Ureter (tissue), 1 donor: ENCODE measurements at places on chromosomes 11 and 22. TPM values are rescaled to one million over a fixed set of nuclear protein-coding genes. Genes with fewer than 3 reads are reported as not detected.

GRCh38 chr22:36757668-36758211 lies 18.2 kb downstream of the IFT27 start:
- peak; percentile 79 for DNase-seq

GRCh38 chr11:30147293-30147692 lies 83.5 kb upstream of the FSHB start:
- no peak for DNase-seq

The MS4A18 gene
- total RNA-seq: not detected

DNA sequence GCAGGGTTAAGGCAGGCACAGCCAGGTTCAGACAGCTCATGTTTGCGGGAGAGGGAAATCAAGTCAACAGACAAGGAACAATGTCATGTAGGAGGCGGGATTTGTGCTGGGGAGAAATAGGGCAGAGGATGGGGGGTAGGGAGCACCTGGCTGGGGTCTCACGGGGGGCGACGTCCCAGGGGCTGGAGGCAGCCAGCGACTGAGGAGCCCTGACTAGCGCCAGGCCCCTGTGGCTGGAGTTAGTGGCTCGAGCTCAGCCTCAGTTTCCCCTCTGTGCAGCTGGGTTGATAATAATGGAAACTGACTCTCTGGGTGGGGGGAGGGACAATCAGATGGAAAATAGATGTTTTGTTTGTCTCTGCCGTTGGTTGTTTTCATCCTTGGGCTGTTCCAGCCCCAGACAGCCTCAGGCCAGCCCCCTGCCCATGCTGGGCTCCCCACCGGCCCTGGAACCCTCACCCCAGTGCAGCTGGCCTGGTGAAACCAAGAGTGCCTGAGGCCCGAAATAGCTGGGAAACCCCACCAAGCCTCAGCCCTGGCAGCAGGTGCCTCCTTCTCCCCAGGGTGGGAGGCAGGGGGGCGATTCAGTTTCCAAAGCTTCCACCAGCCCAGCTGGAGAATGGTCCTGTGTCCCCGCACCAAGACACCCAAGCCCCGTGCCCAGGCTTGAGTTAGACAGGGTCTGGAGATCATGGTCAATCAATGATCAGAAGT lies 44.1 kb downstream of the IGLL5 start:
- no peak for DNase-seq

The GLYAT gene
- not detected for total RNA-seq

The ALX4 gene
- not detected for total RNA-seq

DNA sequence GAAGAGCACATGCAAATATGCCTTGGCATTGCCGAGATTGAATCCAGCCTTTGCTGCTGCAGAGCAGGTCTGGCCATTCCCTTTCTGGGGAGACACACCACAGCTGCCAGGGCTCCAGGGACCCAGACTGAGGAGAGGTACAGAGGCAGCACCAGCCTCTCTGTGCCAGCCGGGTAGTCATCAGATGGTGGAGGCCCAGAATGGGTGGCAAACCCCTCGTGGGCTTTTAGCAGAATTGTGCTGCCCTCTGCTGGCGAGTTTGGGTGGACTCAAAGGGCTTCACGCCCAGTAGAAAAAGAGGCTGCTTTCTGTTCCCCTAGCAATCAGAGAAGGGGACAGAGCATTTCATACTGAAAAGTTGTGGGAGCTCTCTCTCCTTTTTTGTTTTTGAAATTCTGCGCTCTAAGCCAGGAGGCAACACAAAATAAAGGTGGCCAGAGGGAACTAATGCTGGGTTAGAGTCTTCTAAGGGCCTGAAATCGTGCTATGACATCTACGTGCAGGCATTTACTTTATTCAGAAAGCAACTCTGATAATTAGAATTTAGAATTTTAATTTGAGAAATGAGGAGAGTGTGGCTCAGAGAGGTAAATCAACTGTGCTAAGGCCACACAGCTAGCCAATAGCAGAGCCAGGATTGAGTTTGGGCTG lies 158.8 kb upstream of the NAV2 start:
- peak; percentile 85 for DNase-seq

The UCP2 gene
- 269 TPM for total RNA-seq

- DNase-seq: no peak
Observed at GRCh38 chr11:35376613-35377012, 42.7 kb downstream of the SLC1A2 start.

The ATG13 gene
- 80.7 TPM for total RNA-seq

DNA sequence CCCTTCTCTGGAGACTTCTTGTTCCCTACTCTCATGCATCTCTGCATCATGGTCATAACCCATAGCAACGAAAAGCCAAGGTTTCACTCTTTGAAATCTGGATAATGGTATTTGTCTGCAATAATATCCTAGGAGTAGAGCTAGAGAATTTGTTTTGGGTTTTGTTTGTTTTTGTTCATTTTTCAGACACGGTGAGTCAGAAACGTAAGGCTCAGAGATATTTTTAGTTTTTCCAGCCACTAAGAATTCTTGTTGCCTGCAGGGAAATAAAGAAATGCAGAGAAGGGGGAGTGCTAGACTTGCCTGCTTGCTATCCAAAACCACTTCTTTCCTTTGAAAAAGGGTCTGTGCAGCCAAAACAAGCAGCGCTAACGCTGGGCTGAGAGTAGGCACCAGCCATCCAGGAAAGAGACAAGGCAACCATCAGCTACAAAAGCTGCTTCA lies 26.0 kb downstream of the POU2AF3 start:
- DNase-seq: peak; percentile 39

The RIMBP3C gene
- total RNA-seq: 0.29 TPM

- no peak for DNase-seq
Observed at GRCh38 chr22:35598396-35598710, 18.8 kb downstream of the MB start.

The FGF4 gene
- not detected for total RNA-seq

DNA sequence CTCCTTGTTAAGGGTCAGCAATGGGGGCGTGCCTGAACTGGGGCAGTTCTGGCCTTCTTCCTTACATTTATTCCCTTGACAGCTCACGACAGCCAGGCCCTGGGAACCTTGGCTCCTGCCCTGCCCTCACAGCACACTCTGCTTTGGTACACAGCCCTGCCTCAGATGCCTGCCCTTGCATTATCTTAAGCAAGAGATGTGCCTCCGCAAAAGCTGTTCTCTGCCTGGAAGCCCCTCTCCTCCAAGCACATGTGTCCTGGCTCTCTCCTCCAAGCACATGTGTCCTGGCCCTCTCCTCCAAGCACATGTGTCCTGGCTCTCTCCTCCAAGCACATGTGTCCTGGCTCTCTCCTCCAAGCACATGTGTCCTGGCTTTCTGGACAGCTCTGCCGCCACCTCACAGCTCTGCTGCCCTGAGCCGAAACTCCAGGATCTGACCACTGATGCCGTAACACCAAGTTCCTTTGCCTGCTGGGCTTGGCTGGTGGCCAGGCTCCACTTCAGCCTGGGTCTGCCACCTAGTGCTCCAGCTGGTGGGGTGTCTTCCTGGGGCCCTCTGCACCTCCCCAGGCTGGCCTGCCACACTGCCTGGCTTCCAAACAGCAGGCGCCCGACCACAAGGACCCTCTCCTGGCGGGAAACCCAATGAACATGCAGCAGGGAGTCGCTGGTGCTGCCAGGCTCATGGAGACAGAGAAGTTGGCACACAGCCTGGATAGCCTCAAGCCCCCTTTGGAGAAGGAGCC lies 53.0 kb downstream of the SCUBE1 start:
- no peak for DNase-seq

DNA sequence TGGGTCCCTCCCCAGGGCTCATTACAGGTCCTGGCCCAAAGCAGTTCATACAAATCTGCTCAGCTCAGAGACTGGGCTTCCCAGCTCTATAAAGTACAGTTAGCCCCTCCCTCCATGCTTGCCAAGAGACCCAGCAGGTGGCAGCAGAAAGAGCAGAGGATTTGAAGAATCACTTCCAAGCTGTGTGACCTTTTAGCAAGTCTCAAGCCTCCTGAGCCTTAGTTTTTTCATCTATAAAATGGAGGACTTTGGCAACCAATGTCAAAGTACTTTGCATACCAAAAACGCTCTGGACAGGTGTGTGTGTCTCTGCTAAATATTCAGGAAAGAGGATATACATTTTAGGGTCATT lies 26.6 kb downstream of the RELT start:
- DNase-seq: peak; percentile 30

GRCh38 chr11:67437809-67438157 lies 301 bp upstream of the PTPRCAP start:
- no peak for DNase-seq

- no peak for DNase-seq
Observed at GRCh38 chr11:31870609-31871309, 59.6 kb upstream of the PAX6 start.

The CYB5R3 gene
- total RNA-seq: 243 TPM

DNA sequence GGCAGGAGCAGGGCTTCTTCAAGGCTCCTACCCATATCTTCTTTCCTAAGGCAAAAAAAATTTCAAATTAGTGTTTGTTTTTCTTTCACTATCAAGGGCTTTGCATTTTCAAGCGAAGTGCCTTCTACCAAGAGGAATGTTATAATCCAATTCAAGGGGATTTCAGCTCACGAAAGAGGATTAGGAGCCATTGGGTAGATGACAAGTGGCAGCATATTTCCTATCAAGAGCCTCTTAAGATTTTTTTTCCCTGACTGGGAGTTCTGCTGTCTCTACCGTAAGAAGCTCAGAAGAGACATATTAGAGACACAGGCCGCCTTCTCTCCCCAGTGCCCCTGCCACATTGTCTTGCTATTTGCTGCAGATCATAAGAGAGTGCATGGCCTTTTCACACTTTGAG lies 55.9 kb upstream of the BMAL1 start:
- DNase-seq: no peak

The LMO2 gene
- 14.0 TPM for total RNA-seq

- DNase-seq: no peak
Observed at GRCh38 chr11:126307706-126308105, 3.8 kb downstream of the DCPS start.

DNA sequence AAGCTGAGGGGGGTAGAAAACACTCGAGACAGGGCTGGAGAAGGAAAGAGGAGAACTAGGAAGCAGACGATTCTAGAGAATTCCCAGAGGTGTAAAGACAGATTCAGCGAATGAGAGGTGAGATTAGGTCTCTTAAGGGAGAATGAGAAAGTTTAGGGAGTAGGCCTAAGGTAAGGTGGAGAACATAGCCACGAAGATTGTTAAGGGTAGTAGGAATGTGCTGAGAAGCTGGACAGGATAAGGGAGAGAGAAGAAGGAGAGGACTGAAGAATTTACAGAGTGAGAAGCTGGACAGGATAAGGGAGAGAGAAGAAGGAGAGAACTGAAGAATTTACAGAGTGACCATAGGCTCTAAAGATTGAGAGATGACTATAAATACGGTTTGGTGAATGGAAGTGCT lies 908 bp downstream of the PPME1 start:
- DNase-seq: no peak

GRCh38 chr22:46072110-46072881 lies 78.0 kb upstream of the PPARA start:
- no peak for DNase-seq

DNA sequence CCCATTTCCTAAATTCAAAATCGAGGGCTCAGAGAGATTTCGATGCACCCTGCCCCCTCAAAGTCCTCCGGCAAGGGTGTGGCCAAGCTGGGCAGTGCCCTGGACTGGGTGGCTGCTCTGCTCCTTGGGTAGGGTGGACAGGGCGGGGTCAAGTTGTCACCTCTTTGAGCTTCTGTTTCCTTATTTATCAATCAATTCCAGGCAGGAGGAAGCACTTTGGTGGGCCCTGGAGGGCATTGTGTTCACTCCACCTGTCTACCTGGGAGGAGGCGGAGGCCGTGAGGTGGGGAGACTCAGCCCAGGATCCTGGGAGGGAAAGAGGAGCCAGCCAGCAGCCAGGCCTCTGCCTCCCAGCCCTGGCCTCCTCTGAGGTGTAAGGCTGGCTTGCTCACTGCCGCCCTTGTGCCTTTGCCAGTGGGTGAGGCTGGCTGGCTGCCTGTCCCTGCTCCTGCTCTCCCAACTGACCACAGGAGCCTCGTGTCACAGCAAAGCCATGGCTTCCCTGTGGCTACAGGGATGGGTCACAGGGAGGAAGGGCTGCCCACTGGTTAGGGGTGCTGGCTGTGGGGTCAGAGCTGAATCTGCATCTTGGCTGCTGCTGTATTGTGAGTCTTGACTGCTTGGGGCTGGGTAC lies 25.5 kb upstream of the SHISAL1 start:
- no peak for DNase-seq

DNA sequence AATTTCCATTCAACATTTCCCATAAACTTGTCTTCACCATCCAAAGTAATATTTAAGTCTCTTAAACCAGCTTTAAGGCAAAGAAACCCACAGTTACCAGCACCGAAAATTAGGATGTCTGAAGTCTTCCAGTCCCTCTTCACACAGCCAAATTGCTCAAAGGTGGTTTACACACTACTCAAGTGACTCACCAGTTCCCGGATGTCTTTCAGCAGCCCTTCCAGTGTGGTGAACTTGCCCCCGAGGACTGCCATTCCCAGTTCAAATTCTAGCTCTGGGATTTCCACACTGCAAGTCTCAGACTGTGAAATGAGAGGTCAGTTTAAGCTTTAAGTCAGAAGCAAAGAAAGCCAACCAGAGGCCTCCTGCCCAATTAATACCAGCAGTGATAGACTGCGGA lies 5.1 kb downstream of the ZPR1 start:
- no peak for DNase-seq

The TMEM121B gene
- 0.18 TPM for total RNA-seq

DNA sequence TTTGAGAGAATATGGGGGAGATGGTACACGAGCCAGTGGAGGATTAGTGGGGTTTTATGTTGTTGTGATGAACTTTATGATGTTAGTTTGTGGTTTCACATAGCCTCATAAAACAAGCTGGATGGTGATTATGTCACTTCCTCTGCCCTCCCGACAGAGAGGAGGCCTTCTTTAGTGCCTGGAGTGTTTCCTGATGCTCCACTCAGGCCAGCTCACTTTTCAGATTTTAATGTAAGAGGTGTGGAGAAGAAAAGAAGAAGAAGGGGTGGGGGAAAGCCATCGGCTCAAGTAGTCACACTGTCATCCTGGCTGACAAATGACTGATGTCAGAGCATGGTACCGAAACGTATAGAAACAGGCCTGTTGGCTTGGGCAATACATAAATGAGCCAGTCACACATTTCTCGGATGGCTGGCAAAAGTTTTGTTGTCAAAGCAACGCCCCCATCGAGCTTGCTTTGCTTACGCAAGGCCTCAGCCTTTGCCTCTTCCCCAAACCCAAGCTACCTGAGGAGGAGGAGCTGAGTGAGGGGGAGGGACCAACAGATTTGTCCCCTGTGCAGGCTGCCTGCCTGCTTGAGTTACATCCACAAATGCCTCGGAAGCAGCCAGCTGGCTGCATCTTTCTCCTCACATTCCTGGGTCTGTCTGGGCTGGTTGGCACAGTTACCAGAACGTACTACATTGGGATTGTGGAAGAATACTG lies at the start of gene HEPHL1:
TSS of gene HEPHL1 (plus strand) at position 578 of the 705 bp plus-strand sequence. CDS start at position 593, 15 bp downstream.
- no peak for DNase-seq

- no peak for DNase-seq
Observed at GRCh38 chr11:58575377-58576020, at the start of gene LPXN. Gene LPXN (minus strand): TSS chr11:58575856. CDS start chr11:58575772, 84 bp downstream.

The PLEKHA7 gene
- 94.4 TPM for total RNA-seq
